Fibroblast of skin of right biceps (primary cell): ENCODE measurements at places on chromosomes 6 and 20.

GRCh38 chr6:73985891-73986290 lies 289.9 kb downstream of the CD109 start:
- peak; percentile 75 for DNase-seq

GRCh38 chr6:116883005-116883404 lies 6.0 kb downstream of the RFX6 start:
- no peak for DNase-seq

GRCh38 chr20:54250691-54251090 lies 42.8 kb downstream of the PFDN4 start:
- DNase-seq, result no peak

DNA sequence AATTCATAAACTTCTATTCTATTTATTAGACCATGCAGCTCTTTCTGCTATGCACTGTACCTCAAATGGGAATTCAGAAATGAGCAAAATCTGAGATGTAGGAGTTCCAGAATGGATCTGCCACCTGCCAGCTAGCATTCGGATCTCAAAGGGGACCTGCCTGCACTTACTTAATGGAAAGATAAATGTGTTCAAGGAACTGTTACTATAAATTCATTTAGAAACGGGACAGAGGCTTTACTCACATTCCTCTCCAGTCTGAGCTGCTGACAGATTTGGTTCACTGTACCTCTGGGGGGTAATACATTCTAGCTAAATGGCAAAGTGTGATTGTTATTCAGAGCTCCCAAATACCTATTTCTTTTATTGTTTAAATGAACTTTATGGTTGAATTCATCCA lies 384.1 kb downstream of the GRIK2 start:
- peak; percentile 10 for DNase-seq

DNA sequence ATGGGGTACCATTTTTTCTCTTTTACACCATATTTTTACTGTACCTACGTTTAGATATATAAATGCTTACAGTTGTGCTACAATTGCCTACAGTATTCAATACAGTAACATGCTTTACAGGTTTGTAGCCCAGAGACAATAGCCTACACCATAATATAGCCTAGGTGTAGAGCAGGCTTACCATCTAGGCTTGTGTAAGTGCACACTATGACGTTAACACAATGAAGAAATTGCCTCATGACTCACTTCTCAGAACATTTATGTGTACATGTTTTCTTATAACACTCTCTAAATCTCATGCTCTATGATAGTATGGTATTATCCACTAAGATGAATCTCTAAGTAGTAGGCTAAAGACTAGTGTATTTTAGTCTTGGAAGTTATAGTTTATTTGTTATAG lies 13.5 kb downstream of the GPR63 start:
- DNase-seq, result no peak
